ENCODE measurements at places on chromosomes 3 and 15. TPM values are rescaled to one million over a fixed set of nuclear protein-coding genes. Genes with fewer than 3 reads are reported as not detected.

ZNF662 gene
- 0.12 TPM for total RNA-seq

ITIH4 gene
- total RNA-seq = 3.6 TPM

ITGA11 gene
- total RNA-seq = 2.1 TPM

TMEM212 gene
- total RNA-seq = not detected

GP9 gene
- not detected for total RNA-seq

C2CD4A gene
- total RNA-seq = 0.05 TPM

REC114 gene
- not detected for total RNA-seq

UBE2E1 gene
- total RNA-seq = 72.6 TPM

- DNase-seq = no peak
Observed at GRCh38 chr15:61421470-61421869, 192.4 kb upstream of the RORA start.

DNA sequence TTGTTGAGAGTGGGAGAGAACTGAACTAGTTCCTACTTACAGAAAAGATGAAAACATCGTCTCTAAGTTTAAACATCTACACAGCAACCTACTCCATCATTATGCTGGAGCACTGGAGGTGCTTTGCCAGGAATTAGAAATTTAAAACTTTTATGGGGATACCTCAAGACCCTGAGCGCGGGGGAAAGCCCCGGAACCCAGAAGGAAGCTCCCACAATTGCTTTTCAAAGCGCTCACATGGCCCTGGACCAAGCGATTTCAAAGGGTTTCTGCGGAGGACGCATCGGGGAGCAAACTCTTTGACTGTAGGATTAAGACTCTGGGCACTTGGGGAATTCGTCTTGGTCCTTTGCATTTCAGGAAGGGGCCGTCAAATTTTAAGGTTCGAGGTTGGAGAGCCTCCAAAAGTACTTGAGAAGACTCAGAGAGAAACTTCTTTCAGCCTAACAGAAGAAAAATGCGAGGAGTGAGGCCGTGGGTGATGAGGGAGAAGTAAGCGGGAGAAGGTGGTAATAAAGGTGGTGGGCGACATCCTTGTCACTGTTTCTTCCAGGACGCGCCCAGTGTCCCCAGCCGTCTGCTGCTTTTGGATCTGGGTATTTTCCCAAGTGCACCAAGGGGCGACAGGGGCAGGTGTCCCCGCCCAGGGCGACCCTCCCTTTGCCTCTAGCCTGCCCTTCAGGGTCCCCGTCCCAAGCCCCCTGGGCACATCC lies 591 bp downstream of the PROK2 start:
- no peak for DNase-seq

DNA sequence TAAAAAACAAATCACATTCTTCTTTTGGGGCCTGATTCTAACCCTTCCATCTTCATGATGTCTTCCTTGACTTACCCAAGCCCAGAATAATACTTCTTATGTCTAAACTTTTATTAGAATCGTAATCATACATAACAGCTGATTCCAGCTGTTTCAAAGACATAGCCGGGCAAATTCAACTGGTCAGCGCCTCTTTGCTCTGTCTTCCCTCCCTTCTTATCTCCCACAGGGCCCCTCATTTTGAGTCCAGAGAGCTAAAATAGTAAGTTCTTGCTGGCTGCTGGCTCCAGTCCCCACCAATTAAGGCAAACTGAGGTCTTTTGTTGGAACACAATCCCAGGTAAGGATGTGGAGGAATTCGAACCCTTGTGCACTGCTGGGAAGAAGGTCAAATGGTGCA lies 108.6 kb downstream of the ADCY5 start:
- no peak for DNase-seq

GRCh38 chr3:179716811-179717210 lies 64.0 kb downstream of the USP13 start:
- DNase-seq = no peak

GRCh38 chr15:60916032-60916678 lies 312.9 kb downstream of the RORA start:
- no peak for DNase-seq

DNA sequence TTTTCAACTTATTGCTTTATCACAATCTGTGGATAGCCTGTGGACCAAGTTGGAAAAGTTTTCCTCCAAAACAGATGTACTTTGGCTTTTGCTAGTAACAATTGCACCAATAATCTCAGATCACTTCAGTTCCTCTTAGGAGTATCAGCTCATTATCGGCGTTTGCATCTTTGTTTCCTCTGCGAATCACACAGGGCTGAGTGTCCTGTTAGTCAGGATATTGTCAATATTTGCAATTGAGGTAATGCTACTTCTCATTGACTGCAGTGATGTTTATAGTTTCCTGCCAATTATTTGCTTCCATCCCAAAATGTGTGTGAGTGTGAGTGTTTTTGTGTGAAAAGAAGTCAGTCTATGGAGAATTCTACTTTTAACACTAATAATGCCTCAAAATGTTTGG lies 545.0 kb downstream of the SI start:
- DNase-seq = no peak

DNA sequence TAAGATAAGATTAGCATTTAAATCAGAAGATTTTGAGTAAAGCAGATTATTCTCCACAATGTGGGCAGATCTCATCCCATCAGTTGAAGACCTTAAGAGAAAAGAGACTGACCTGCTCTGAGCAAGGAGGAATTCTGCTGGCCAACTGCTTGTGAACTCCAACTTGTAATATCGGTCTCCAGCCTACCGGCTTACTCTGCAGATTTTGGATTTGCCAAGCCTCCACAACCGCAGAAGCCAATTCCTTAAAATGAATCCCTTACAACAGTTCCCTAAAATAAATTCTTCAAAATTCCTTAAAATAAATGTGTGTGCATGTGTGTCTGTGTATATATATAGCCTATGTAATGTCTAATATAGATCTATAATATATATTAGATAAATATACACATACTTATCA lies 107.4 kb upstream of the KLF13 start:
- no peak for DNase-seq

DNA sequence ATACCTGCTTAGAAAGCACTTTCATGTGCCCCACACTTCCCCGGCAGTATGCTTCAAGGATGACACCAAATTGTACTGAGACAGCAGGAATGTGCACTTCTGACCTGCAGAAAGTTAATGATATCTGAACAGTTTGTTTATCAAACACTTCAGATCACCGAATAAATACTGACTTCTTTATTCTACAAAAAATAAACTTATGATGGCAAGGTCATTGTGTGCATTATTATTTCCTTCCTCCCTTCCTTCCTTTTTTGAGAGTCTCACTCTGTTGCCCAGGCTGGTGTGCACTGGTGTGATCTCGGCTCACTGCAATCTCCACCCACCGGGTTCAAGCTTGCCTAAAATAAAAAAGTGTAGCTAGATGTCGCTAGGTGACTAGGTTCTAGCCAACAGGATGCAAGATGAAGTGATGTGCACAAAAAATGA lies 80.3 kb downstream of the FAIM start:
- no peak for DNase-seq

DNA sequence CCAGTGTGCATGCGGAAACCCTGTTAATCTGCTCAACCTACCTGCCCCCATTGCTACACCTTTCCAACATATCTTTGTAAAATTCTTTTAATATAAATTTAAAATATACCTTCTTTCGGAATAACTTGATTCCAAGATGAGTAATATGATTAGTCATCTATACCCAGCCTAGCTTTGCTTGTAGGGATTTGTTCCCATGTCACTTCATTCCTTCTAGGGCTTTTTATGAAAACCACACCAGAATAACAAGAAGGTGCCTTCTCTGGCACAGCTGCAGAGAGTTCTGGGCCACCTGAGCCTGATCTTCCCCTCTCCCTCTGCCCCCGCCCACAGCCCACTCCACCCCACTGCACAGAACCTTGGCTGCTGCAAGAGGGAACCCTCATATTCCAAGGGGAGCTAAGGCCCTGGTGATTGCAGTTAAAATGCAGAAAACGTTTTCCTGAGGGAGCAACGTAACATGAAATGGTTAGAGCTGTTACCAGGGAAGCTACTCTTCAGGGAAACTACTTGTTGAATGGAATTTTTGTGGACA lies 38.6 kb upstream of the HACD2 start:
- no peak for DNase-seq

- no peak for DNase-seq
Observed at GRCh38 chr15:100900136-100900794, 18.9 kb upstream of the LRRK1 start.

- no peak for DNase-seq
Observed at GRCh38 chr3:129106866-129107565, 14.6 kb downstream of the RAB43 start.

DNA sequence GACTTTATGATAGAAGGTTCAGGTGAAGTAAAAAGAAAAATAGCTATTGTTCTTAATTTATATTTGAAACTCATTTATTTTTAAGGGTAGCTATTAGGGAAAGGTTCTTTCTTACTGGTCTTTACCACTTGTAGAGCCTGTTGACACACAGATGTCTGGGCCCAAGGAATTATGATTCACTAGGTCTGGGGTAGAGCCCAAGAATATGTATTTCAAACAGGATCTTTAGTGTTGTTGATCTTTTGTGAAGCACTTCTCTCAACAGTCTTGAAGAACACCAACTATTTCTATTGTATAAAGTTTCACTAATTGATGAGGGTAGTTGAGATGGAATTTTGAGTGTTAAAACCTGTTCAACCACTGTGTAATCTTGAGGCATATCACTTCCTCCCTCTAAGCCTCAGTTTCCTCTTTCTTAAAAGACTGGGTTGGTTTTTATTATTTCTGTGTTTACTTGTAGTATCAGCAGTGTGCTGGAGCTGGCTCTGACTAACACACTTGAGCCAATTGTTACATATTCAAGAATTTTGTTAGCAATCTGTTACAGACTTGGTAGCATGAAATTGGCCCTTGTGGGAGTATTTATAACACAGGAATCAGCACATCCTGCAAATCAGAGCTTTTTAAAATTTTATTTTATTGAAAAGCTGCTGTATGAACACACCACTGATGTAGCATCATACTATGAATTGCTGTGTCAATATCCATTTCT lies 155.9 kb downstream of the RBMS3 start:
- DNase-seq = no peak

GRCh38 chr15:56934269-56934668 lies 15.8 kb downstream of the TCF12 start:
- no peak for DNase-seq

DNA sequence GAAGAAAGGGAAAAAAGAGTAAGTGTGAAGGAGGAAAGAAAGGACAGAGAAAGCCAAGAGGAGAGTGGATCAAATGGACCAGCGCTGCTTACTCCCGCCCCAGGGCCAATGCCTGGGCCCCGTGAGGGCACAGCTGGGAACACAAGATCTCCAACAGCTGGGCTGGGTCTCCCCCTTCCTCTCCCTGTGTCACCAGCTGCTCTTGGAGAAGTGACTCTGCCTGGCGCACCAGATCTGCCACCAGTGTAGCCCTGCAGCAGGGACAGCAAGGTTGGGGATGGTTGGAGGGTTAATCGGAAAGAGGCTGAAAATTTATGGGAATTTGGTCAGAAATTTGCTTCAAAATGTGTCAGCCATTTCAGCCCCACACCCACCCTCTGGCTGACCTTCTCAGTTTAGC lies 8.4 kb downstream of the CDAN1 start:
- DNase-seq = no peak

DNA sequence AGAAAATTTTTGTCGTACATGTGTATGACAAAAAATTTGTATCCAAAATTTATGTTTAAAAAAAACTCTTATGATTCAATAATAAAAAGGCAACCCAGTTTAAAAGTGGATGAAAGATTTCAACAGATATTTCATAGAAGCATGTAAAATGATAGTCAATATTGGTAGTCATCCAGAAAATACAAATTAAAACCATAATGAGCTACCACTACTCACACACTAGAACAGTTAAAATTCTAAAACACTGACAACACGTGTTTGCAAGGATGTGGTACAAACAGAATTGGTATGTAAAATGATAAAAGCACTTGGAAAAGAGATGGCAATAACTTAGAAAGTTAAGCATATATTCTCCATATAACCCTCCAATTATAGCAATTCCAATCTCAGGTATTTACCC lies 303.0 kb upstream of the NR2F2 start:
- no peak for DNase-seq

DNA sequence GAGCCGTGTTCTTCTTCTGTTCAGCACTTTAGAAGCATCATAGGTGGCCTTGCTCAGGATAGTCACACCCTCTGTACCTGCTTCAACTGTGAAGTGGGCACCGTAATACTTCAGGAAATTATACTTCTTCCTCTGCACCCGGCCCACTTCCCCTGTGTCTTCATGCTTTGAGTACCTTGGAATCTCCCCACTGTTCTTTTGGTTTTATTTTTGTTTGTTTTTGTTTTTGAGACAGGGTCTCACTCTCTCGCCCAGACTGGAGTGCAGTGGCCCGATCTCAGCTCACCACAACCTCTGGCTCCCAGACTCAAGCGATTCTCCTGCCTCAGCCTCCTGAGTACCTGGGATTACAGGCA lies 1.7 kb downstream of the P2RY14 start:
- peak; percentile 83 for DNase-seq

- peak; percentile 86 for DNase-seq
Observed at GRCh38 chr3:101828691-101829436, 20.4 kb upstream of the NFKBIZ start.

DNA sequence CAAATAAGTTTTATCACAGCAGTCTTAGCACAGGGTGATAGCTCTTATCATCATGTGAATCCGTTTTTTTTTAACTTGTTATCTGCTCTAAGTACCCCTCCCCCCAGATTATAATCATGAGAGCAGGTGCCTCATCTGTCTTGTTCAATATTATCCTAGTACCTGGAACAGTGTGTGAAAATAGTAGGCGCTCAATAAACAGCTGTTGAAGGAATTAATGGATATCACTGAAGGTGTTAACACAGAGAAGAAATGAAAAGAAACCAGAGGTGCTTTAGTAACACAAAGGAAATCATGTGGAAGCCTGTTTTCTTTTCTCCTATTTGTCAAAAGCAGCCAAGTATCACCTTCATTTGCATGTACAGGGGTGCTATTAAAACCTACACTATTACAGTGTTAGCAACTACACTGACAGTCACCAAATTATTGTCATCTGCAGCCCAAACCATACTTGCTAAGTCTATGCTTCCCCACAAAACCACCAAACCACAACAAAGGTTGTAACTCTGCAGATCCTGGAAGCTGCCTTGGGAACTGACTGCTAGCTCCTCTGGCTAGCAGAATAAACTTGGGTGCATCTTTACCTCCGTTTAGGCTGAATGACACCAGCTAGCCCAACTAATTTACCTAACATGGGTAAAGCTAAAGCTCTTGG lies 2.9 kb downstream of the XPC start:
- DNase-seq = peak; percentile 94

GRCh38 chr3:43266451-43266850 lies 19.9 kb upstream of the SNRK start:
- no peak for DNase-seq

- no peak for DNase-seq
Observed at GRCh38 chr3:118057086-118057485, 977.6 kb downstream of the IGSF11 start.

GRCh38 chr3:83649692-83650091 lies 1309.1 kb upstream of the CADM2 start:
- DNase-seq = no peak

GRCh38 chr15:40128766-40129660 lies 20.3 kb upstream of the BMF start:
- DNase-seq = peak; percentile 80

- DNase-seq = no peak
Observed at GRCh38 chr3:30181178-30181465, 425.3 kb upstream of the TGFBR2 start.

- peak; percentile 17 for DNase-seq
Observed at GRCh38 chr3:151434151-151434890, 26.5 kb downstream of the IGSF10 start.

GRCh38 chr3:48187579-48188265 lies 495 bp downstream of the CDC25A start:
- DNase-seq = peak; percentile 88

GRCh38 chr3:189233225-189233858 lies 61.6 kb downstream of the TPRG1 start:
- no peak for DNase-seq
